ENCODE measurements at places on chromosomes 16 and 17.

- DNase-seq, result no peak
Measured at GRCh38 chr17:36024106-36024869, 6.5 kb upstream of the CCL23 start.

GRCh38 chr17:74172700-74173099 lies 30.8 kb upstream of the RPL38 start:
- DNase-seq, result no peak

DNA sequence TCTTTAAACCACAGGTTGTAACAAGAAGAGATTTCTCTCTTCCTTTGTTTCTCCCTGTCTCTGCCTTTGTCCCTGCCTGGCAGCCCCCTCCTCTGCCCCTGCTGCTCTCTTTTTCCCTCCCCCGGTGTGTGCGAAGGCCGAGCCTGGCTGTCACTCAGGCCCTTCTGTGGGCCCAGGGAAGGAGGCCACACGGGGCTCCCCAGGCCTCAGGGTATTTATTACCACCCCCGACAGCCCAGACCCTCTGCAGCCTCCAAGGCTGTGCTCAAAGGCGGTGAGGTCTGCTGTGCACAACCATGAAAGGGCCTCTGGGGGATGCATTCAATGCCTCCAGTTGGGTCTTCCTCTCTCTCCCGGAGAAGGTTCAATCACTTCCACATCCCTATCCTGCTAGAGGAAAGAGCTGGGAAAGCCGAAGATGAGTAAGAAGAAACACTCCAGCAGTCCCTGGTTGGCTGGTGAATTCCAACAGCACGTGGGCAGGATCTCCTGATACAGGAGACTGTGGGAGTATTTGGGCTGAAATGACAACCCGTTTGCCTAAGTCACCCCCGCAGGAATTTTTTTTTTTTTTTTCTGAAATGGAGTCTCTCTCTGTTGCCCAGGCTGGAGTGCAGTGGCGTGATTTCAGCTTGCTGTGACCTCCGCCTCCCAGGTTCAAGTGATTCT lies 34.2 kb downstream of the ZNF423 start:
- DNase-seq, result no peak

DNA sequence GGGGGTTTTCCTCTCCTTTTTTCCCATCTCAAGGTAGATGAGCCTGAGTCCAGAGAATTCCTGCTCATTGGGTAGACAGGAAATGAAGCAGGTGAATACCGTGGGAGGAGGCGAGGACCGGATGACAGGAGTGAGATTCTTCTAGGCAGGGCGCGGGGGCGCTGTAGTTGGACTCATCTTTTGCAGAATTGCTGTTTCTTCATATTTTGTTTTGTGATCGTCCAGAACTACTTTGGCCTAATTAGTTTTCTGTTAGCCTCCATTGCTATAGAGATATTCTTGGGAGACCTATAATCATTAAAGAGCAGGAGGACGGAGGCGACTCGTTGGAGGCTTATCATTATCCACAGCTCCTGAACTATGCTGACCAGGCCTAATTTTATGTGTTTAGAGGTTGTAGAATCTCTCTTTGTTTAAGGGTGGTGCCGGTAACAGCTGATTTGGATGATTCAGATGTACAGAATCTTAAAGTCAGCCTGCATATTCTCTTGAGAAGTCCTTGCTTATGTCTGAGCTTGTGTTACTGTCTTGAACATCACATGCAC lies 650 bp downstream of the ATP6V0A1 start:
- DNase-seq, result no peak

GRCh38 chr17:8391711-8392110 lies 5.9 kb downstream of the RNF222 start:
- no peak for DNase-seq

GRCh38 chr17:68289936-68290267 lies 1.0 kb downstream of the SLC16A6 start:
- DNase-seq, result no peak

GRCh38 chr17:54919425-54919824 lies 18.8 kb downstream of the TOM1L1 start:
- no peak for DNase-seq

- DNase-seq, result no peak
Measured at GRCh38 chr16:73000020-73000906, 47.7 kb downstream of the ZFHX3 start.
